ENCODE measurements at places on chromosomes 11 and 22.
A peak's percentile ranks its signal among the peaks of the same experiment; 100 is the strongest.

DNA sequence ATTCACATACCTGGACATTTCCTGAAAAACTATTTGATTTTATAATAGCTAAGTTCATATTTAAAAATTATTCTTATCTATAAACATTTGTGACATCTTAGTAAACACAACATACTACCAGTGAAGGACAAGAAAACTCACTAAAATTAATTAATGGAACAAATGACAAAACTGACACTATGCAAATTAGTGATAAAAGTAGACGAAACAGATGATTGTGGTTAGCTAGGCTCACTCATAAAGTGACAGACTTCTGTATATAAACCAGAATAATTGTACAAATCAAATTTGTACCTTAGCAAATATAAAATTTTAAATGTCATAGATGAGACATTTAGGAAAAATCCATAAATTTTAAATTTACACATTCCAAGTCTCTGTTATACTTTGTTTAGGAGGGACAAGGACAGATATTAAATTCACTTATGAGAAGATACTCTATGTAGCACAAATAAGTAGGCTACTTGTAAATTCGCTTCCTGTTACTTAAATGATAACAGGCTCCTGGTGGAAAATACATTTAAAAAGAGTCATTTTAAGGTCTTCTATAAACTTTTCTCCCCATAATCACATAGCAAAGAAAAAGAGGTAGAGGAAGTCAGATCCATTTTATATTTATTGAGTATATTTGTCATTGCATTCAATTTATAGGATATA is 81.2 kb downstream of the KIF18A start:
- DNase-seq: no peak

- no peak for DNase-seq
Measured at GRCh38 chr11:8232849-8233606, 30.6 kb downstream of the LMO1 start.

DNA sequence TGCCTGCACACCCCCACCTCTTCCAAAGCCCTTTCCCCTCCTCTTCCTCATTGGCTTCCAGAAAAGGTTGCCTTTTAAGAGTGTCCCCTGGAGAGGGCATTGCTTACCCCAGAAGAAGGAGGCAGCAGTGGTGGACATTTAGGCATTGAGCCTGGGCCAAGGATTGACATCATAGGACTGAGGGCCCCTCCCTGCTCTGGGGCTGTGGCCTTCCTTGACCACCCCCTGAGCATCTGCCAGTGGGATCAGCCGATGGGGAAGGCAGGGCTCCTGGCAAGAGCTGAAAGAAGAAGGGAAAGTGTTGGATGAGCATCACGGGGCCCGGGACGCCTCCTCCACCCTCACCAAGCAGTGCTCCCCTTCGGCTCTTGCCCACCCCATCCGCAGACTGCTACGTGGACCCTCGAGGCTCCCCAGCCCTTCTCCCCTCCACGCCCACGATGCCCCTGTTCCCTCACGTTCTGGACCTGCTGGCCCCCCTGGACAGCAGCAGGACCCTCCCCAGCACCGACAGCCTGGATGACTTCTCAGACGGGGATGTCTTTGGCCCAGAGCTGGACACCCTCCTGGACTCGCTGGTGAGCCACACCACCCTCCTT is 37.4 kb downstream of the ZC3H7B start:
- no peak for DNase-seq

- no peak for DNase-seq
Measured at GRCh38 chr11:117303101-117303500, 12.0 kb downstream of the BACE1-AS start.

DNA sequence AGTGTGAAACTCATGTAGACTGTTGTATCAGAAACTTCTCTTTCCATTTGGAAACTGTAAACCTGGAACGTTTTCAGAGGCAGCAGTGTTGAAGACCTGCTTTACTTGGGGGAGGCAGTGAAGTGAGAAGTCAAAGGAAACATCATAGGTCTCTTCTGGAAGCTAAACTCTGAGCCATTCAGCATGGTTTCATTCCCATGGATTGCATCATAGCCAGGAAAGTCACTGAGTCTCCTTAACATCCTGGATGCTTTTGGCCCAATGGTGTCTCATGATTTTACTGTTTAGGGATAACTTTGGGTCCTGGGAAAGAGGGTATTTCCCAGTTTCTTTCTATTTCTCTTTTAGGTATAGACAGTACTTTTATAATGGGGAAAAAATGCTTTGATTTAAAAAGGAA is 153.2 kb upstream of the E2F8 start:
- no peak for DNase-seq

- DNase-seq: no peak
Measured at GRCh38 chr11:37449146-37449545, 851.1 kb upstream of the RAG2 start.

DNA sequence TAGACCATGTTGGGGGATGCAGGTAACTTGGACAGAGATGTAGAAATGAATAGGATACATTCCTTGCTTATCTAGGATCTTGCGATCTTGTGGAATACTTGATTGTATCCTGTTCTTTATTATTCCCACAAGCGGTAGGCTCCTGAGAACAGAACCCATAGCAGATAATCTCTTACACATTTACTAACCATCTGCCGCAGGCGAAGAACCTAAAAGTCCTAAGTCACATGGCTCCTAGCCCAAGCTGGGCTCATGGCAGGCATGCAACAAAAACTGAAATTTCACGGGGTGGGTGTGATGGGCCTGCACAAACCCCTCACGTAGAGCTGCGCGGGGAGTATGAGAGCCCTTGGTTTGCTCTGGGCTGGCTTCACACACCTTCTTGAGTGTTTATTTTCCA is 177.4 kb upstream of the NECTIN1 start:
- DNase-seq: no peak

DNA sequence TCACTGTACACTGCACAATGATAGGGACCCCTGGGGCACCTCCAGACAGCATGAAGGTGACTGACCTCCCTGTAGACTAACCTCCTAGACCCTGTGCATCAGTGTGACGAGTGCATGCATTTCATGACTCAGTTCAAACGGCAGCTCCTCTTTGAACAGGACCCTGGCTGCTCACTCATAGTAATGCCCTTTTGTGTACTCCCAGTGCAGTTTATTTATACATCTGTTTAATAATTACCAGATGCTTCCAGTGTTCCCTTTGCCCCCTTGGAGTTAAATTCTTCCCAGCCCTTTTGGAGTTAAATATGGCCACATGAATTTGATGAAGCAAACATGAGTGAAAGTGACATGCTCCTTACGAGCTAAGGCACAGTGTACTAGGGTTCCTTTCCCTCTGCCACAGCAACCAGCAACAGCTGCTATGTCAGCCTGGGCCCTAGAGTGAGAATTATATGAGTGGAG is 72.4 kb downstream of the PANX1 start:
- DNase-seq: no peak

GRCh38 chr11:107858217-107859070 is at the start of gene SLC35F2:
TSS of gene SLC35F2 (minus strand) at chr11:107858787. CDS start at chr11:107858767, 20 bp downstream.
- peak; percentile 56 for DNase-seq

GRCh38 chr11:119472186-119472855 is 49.3 kb upstream of the THY1 start:
- no peak for DNase-seq

DNA sequence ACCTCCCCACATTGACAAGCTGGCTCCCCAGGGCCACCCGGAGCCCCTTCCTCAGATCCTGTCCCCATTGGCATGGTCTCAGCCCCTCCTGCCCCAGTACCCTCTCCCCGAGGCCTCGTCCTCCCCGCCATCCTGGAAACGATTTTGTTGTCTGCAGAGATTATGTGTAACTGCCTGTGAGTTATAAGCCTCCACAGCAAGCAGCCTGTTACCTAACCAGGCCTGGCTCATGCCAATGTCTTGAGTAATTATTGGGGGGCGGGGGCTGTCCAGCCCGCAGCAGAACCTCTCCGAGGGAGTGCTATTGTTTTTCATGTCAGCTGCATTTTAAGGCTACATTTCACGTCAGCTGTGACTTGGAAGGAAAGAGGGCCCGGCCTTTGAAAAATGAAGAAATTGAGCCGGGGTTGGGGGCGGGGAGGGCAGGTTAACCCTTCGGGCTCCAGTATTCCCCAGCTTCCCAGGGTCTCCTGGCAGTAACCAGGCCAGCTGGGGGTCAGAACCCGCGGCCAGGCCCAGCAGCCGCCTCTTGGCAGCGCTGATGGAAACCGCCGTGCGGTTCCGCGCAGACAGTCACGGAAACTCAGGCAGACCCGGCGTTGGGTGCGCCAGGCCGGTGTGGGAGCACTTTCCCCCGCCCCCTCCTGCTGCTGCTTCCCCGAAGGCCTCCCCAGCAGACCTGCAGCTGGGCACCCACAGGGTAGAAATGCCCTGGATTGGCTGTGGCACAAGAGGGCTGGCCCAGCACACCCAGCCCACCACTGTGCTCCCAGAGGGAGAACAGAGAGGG is 59.5 kb downstream of the CDKN1C start:
- no peak for DNase-seq

DNA sequence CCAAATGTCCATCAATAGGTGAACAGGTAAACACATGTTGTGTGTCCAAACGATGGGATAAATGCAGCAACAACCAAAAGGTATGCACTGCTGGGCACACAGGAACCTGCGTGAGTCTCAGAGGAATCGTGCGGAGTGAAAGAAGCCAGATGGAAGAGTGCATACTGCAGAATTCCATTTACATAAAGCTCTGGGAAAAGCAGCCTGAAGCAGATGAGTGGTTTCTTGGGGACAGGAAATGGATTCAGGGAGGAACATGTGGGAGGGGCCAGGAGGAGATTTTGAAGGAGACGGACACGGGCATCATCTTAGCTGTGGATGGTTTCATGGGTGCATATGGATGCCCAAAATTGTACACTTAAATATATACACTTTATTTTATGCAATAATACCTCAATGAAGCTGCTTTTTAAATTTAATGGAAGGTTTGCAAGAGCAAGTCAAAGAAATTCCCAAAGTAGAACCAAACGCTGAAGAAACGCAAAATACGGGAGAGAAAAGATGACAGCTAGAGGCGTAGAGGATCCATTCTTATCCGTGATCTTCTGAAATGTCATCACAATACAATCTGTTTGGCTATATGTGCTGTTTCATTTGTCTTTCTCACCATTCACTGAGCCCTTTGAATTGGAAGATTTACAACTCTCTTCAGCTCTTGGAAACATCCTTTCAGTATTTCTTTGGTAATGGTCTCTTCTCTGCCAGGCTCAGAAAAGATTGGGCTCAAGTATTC is 24.5 kb downstream of the ST14 start:
- no peak for DNase-seq

- no peak for DNase-seq
Measured at GRCh38 chr11:94800414-94800813, 32.3 kb downstream of the AMOTL1 start.

GRCh38 chr11:25535467-25536272 is 796.3 kb upstream of the ANO3 start:
- no peak for DNase-seq

DNA sequence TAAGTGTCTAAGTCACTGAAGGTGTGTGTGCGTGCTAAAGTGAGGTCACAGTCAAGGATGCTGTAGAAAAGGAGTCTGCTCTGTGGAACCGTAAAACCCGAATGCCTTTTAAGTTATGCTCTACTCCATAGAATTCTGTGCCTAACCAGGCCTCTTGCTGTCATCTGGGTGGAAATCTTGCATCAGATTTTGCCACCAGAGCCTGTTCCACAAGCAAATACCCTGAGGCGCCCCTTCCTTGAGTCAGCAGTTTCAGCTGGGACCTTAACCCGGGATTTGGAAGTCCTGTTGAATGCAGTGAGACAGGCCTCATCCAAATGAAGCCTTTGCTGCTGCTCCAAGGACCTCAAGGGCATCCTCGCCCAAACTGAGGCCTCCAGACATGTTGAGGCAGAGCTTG is 109.8 kb downstream of the WNT11 start:
- DNase-seq: no peak

DNA sequence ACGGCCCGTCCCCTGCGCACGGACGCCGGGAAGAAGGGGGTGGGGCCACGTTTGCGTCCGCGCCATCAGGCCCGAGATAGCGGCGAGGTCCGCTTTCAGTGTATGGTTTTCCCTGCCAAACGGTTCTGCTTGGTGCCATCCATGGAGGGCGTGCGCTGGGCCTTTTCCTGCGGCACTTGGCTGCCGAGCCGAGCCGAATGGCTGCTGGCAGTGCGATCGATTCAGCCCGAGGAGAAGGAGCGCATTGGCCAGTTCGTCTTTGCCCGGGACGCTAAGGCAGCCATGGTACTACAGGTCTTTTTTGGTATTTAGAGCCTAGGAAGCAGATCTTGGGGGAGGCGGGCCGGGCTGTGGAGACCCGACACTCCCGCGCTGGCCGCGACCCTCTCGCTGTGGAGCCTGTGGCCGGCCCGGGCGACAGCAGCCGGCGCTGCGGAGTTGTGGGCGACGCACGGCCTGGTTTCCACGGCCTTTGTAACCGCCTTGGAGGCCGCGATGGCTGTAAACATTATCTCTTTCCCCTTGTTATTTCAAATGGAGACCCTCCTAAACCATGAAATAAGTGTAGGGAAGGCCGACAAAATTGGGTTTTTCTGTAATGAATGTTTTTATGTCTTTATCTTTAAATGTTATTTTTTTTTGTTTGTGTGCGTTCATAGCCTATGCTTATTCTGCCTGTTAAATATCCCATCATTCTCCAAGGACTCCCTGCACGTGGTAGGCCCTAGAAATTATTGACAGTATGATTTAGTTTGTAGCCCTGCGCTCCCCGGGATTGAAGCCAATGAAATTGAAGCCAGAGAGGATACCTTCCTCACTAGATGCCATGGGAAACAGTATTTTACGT is at the start of gene AASDHPPT:
Gene AASDHPPT, plus strand, starts transcription at position 54 of the 847 bp plus-strand sequence. Its CDS starts 49 bp downstream, at position 103.
- DNase-seq: no peak

DNA sequence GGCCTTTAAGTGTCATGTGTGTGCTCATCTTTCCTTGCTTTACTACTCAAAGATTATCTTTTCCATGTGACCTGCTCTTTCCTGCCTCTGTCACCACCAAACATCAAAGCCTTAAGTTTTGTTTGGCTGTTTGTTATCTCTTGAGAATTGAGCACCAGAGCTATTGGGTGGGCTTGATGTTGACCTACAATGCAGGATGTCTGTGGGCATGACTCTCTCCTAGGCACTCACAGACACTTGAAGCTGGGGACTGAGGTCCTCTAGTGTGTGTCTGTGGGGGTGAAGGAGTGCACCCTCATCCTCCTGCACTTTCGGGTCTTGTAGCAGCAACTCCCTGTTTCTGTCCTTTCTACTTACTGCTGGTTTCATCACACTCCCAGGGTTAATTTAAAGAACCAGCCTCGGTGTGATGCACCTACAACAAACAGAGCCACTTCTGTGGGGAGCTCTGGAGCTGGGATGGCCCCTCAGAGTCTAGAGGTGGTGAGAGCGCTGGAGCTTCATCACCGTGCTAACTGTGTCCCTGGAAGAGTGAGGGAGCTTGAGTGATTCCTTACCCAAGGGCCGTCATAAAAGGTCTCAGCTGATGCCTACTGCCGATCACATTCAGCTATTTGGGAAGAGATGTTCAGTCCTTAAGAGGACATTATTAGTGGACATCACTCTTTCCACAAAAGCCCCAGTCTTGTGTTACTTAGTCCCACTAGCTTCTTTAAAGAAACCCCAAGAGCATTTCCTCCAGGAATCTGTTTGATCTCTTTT is 56.3 kb downstream of the LRRC74B start:
- DNase-seq: no peak
